ENCODE measurements at places on chromosomes 13 and 19.

- DNase-seq, result peak; percentile 73
These were observed 813 bp downstream of the ZNF296 start for GRCh38 chr19:45075301-45076028.

GRCh38 chr13:111361046-111361872 is 40.8 kb downstream of the TEX29 start:
- no peak for DNase-seq

- DNase-seq, result no peak
These were observed 92.1 kb downstream of the GPC6 start for GRCh38 chr13:93318534-93319254.

DNA sequence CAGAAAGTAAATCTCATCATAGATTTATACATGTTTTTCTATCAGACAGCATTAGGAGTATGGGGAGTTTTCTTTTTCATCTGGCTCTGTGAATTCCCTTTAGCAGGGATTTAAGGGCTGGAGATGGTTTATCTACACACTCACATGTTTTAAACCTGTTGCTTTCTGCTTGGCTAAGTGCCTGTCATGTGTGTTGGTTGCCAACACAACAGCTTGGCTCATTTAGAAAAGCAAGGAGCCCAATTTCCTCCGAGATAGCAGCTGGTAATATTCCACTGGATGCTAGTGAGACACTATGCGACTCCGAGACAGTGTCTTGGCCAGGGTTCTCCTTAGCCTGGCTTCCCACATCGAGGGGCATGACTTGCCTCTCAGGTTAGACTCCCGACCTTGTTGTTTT is 83.3 kb downstream of the KLF5 start:
- no peak for DNase-seq

GRCh38 chr19:45508417-45508860 is 1.2 kb downstream of the VASP start:
- DNase-seq, result peak; percentile 22

Measured in ACHN (cell line).